ENCODE measurements at places on chromosomes 11 and 22.
A peak's percentile ranks its signal among the peaks of the same experiment; 100 is the strongest.

- no peak for DNase-seq
Measured at GRCh38 chr11:64096835-64097234, 61.1 kb downstream of the FLRT1 start.

GRCh38 chr11:21258414-21258813 is 589.0 kb downstream of the NELL1 start:
- no peak for DNase-seq

GRCh38 chr11:45796461-45796861 is 8.5 kb upstream of the SLC35C1 start:
- no peak for DNase-seq

GRCh38 chr22:45201678-45202332 is 38.1 kb downstream of the NUP50 start:
- DNase-seq, result no peak

DNA sequence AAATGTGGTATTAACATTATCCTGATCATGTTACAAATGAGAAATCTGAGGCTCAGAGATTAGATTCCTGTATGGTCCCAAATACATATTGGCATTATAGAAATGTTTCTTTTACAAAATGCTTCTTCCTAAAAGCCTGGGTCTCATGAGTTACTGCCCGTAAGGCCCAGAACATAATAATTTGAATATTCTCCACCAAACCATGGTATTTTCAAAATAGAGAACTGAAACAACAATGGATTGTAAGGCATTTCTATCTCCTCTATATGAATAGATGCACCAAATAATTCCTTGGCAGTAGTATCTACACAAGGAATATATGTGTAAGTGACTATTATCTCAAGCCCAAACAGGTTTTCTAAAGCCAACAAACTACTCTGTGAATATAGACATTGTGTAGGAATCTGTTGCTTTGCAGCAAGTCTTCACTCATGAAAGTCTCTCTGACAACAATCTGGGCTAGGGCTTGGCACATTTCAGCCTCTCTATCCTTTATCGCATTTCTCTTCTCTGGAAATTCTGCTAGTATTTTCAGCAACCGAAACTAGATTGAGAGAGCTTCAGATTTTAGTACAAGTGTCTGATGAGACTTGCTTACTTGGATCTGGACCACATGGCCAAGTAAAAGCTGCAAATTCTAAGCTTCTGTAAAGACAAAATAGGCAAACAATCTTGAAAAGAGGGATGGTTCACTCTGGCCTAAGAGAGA is 112.8 kb upstream of the ARHGAP20 start:
- DNase-seq, result no peak

- no peak for DNase-seq
Measured at GRCh38 chr22:38218661-38219622, 17.1 kb downstream of the MAFF start.

DNA sequence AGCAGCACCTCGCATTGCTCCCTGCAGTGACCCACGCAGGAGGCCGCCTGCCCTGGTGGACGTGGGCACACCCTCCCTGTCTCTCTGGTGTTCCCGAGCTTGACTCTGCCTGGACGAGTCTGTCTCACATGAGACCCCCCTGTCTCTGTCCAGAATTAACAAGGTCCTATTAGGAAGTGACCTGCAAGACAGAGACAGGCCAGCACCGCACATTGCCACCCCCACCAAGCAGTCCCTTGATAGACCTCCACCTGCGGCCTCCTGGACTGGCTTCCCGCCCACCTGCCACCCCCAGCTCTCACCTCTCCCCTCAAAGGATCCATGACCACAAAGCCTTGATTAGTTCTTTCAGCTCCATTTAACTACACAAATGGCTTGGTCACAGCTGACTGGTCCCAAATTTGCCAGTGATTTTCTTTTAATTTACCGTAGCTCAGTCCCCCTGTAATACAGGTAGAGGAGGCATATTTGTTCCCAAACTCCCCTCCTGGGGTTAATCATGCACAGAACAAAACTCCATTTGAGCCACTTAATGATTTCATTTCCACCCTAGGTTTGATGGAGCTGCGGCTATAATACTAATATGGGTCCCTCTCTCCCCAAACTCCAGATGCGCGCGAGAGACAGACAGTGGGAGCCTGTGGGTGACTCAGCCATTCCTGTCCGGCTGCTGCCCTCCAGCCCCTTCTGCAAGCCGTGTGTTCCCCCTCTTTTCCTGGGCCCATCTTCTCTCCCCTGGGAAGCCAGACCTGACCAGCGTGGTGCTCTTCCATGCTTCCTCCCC is 11.2 kb downstream of the SPATA19 start:
- DNase-seq, result no peak

DNA sequence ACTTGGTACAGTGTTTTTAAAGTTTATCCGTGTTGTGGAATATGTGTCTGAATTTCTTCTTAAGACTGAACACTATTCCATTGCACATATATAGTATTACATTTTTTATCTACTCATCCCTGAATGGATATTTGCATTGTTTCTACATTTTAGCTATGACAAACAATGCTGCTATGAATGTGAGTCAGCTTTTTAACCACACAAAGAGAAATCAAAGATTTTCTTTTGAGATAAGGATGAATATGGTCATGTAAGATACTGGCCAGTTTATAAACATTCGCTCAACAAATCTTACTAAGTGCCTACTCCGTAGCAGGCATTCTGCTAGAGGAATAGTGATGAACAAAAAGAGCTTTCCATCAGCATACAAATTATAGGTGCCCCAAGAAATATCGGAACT is 16.5 kb upstream of the OR9G4 start:
- no peak for DNase-seq

DNA sequence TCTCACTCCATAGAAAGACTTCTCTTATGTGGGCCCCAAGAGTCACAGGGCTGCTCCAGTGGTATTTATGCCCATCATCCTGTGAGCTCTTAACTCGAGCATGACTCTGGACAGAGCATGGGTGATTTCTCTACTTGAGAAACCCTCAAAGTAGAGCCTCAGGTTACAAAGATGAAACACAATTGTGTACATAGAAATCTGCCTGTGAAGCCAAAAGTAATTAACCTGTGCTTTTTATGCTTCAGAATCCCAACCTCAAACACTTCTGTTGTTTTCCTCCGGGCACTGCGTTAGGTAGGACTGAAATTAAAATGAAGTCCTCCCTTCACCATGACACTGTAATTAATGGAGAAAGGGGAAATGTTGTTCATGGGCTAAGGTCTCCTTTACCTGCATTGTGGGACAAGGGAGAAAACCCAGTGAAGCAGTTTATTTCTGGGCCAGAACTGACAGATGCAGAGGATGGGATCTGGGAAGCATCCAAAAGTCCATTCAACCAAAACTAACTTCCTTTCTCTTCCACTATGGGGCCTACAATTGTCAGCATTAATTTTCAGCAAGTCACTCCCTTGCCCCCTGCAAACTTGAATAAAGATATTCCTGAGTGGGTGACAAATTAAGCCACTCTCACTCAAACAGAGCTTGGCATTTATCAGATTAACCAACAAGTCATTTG is 24.1 kb upstream of the POU2AF1 start:
- DNase-seq, result no peak

DNA sequence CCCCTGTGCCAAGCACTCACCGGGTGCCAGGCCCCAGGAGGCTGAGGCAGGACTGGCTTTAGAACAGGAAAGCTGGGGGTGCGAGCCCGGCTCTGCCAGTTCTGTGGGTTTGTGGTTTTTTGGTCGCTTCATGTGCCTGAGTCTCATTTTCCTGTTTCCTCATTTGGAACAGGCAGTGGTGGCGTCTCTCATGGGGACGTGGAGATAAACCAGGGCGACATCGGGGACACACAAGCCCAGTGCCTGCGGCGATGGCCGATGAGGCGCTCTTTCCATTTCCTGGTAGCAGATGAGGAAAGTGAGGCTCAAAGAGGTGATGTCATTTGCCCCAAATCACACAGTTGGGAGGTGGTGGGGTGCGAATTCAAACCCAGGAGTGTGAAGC is 20.8 kb upstream of the CHKA start:
- peak; percentile 16 for DNase-seq

DNA sequence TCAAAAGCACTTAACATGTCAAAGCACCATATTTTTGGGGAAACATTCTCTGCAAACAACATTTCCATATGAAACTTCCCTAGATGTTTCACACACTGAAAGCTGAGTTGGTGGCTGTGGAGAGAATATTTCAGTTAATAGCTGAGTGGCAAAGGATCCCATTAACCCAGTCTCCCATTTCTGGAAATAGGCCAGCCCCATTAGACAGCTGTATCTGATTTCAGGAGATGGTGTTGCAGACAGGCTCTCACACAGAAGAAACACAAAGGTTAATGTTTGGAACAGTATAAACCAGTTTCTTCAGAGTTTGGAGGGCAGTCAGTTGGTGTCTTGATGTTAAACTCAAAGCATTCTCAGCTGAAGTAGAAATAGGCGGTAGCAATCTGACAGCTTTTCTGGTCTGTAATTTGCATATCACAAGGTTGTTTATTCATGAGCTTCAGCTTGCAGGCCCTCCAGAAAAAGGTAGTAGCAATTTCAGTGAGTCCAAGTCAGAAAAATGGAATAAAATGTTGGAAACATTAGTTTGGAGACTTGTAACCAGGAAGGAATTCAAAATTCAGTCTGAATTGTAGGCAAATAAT is 15.5 kb upstream of the ZBTB44 start:
- DNase-seq, result no peak

DNA sequence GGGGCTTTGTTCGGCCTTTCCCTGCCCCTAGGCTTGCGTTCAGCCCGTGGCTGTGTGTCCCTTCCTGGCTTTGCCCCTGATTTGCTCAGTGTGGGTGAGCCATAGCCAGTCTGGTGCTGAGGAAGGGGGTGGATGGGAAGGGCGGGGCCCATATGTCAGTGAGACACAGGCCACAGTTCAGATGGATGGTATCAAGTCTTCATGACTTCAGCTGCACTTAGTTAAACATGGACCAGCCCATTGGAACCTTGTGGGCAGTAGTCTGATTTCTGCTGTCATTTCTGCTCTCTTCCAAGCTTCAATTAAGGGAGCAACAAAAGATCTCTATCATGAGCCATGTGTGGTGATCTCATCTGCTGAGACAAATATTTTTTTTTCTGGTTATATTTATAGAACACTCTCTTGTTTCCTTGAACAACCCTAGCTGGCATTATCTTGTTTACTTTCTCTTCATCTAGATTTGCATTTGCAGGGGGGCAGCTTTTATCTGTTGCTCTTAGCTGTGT is 21.6 kb upstream of the PEX26 start:
- no peak for DNase-seq

DNA sequence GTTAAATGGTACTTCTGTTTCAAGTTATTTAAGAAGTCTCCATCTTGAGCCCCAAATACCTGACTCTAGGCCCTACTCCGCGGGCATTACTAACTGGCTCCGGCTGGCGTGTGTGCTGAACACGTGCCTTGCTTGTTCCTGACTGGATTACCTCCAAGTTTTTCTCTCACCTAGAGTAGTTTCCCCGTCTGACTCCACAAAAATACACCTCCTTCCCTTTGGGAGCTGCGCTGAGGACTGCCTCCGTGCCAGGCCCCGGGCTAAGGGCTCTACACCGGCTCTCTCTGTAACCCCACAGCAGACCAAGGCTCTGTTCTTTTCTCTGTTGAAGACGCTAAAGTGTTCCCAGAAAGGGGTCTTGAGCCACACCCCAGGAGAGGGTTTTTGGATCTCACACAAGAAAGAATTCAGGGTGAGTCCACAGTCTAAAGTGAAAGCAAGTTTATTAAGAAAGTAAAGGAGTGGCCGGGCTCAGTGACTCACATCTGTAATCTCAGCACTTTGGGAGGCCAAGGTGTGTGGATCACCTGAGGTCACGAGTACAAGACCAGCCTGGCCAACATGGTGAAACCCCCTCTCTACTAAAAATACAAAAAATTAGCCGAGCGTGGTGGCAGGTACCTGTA is 61.8 kb downstream of the ANO1 start:
- no peak for DNase-seq

DNA sequence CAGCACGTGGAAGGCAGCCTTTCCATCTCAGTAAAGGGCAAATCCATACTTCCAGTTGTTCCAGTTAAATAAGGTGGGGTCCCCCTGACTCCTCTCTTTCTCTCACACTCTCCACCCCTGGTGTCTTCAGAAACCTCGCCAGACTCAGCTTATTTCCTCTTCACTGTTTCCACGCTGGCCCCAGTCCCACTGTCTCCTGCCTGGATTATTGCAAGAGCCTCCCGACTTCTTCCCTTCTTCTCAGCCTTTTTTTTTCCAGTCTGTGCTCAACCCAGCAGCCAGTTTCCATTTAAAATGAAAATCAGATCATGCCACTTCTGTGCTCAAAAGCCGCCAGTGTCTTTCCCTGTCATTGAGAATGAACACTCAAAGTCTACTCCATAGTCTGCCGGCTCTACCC is 131.4 kb downstream of the PKNOX2 start:
- DNase-seq, result no peak

DNA sequence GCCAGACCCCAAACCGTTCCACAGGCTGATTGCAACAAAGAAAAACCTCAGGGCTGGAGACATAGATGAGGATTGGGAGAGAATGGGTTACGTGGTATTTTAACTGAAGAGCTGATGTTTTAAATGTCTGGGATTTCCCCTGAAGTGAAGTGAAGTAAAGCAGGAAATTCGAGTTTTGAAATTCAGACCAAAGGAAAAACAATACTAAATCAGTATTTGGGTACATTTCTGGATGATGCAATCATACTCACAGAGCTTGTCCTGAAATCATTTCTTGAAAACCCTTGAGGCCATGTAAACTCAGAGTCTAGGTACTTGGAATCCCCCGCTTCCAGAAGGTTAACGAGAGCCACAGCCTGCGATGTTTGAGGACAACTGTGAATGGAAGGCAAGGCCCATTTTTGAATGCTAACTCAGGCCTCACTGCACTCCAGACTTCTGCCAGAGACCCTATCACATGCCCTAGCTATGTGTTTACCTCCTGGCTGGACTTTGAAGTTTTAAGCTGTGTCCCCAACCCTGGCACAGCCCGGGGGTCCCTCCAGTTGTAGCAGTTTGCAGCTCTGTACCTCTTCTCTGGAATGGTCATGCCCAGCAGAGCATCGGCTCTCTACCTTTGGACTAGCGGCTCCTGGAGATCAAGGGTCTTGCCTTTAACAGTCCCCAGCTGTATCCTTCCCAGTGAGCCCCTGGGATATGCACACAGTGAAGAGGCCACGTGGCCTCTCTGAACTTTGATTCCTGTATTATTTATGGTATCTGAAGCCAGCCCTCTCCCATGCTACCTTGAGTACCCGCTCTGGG is 5.4 kb upstream of the FTH1 start:
- DNase-seq, result no peak

DNA sequence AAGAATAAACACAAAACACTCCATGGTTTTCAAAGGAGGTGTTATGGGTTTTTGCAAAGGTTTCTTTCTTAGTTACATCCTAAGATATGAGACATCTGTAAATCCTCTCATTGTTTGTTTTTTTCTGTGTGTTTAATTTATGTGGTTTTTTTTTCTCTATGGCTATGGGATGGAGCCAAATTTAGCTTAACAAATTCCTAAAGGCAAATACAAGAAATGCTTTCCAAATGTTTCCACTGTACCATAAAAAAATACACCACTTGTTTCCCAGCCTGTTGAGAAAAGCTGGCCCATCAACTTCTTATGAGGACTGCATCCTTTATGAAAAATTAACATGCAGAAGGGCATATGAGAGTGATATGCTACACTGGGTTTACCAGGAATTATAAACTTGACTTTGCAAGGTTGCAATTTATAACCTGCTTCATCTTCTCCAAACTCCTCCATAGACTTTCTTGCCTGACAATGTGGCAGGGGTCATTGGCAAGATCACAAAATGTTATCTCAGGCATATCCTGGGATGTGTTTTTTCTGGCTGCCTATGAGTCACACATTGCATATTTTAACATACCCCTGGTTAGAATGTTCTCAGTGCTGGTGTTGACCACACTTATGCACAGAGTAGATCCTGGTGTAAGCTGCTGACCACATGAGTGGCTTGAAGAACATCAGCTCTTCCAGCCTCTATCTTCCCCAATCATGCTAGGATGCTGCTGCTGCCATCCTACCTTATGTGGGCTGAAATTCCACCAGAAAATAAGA is 137.6 kb upstream of the TTC12 start:
- DNase-seq, result no peak

- no peak for DNase-seq
Measured at GRCh38 chr22:44909241-44909640, 100.6 kb downstream of the PHF21B start.

Data from stimulated activated CD8-positive, alpha-beta memory T cell treated with anti-CD3 and anti-CD28 coated beads, Interleukin-4, amount 100 ng/mL, for 1 hour (primary cell).